Activated T-cell treated with anti-CD3 and anti-CD28 coated beads, Interleukin-2, amount 50 U/mL, for 4 hours (primary cell): ENCODE measurements at places on chromosomes 13 and 19. TPM values are rescaled to one million over a fixed set of nuclear protein-coding genes. Genes with fewer than 3 reads are reported as not detected.

- DNase-seq = no peak
Observed at GRCh38 chr13:113584870-113585671, 518 bp downstream of the TFDP1 start.

Gene CPAMD8
- total RNA-seq = not detected

DNA sequence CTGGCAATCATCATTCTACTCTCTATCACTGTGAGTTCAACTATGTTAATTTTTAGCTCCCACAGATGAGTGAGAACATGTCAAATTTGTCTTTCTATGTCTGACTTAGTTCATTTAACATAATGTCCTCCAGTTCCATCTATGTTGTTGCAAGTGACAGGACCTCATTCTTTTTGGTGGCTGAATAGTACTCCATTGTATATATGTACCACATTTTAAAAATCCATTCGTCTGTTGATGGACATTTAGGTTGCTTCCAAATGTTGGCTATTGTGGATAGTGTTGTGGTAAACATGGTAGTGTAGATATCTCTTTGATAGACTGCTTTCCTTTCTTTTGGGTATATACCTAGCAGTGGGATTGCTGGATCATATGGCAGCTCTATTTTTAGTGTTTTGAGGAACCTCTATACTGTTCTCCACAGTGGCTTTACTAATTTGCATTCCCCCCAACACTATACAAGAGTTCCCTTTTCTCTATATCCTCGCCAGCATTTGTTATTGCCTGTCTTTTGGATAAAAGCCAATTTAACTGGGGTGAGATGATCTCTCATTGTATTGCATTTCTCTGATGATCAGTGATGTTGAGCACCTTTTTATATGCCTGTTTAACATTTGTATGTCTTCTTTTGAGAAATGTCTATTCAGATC lies 124.1 kb downstream of the PCCA start:
- DNase-seq = no peak

Gene PNMA8A
- total RNA-seq = not detected

GRCh38 chr13:83895994-83896580 lies 13.8 kb upstream of the SLITRK1 start:
- no peak for DNase-seq

GRCh38 chr19:37655689-37656371 lies 565 bp upstream of the ZFP30 start:
- DNase-seq = peak; percentile 77

DNA sequence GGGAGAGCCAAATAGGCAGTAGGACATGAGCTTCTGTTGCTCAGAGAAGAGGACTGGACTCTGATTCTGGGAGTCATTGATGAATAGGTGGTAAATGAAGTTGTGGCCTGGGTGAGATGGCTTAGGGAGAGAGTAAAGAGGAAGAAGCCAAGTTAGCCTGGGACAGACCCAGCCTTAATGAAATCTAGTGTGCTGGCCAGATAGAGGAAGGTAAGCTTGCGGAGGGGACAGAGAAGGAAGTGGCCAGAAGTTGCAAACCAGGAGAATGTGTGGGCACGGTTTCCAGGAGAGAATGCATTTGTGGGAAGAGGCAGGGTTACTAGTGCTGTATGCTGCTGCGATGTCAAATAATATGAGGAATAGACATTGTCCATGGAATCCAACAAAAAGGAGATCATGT lies 83.3 kb upstream of the OLFM4 start:
- DNase-seq = no peak

- no peak for DNase-seq
Observed at GRCh38 chr13:73061876-73062275, 3.1 kb downstream of the KLF5 start.

DNA sequence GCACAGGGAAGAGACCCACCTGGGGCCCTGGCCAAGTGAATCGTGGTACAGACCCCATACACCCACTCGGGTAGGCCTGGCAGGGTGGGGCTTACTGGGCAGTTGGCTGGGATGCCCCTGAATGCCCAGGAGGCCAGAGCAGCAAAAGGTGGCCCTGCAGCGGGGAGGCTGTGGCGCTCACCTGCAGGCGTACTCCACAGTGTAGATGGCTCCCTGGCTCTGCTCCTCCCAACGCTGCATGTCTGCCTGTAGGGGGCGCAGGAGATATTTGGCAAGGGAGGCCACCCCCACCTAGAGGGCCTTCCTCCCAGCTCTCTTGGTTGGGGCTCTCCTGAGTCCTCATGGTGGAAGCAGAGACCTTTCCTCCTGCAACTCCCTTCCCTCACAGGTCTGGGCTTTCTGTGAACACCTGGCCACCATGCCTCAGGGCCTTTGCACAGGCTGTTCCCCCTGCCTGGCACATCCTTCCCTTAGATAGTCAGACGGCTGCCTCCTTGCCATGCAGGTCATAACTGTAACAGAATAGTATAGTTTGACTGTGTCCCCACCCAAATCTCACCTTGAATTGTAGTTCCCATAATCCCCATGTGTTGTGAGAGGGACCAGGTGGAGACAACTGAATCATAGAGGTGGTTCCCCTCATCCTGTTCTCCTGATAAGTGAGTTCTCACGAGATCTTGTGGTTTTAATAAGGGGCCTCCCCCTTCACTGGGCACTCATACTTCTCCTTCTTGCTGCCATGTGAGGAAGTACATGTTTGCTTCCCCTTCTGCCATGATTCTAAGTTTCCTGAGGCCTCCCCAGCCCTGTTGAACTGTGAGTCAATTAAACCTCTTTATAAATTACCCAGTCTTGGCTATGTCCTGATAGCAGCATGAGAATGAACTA lies 5.9 kb downstream of the BORCS8 start:
- DNase-seq = peak; percentile 57

DNA sequence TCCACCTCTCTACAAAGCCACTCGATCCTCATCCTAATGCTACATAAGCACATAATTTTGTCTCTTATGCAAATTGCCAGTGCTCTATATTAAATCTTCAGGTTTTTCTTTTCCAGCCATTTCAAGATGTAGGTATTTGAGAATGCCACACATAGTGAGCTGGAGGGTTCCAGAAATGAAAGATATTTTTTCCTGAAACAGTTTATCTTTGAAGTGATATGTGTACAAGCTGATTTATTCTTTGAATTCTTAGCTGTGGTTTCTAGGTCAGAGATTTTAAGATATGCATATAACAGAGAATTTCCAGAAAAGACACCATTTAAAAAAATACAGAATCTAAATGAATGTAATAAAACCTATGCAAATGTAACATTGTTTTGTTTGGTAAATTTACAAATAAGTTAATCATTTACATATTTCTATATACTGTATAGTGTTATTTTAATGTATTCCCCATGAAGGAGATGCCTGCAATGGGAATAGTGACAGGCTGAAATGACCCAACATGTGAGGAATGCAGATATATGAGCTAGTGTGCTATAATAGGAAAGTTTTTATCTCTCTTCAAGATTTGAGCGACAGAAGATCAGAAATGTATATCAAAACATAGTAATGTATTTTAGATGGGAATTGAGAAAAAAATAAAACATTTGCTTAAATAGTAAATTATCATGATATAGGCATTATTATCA lies 570.2 kb downstream of the SLITRK1 start:
- DNase-seq = no peak
